ENCODE measurements at places on chromosomes 1 and 21.

- no peak for DNase-seq
Observed at GRCh38 chr1:215043401-215043800, 39.1 kb upstream of the KCNK2 start.

- DNase-seq: no peak
Observed at GRCh38 chr21:31874812-31875212, 2.0 kb downstream of the HUNK start.

DNA sequence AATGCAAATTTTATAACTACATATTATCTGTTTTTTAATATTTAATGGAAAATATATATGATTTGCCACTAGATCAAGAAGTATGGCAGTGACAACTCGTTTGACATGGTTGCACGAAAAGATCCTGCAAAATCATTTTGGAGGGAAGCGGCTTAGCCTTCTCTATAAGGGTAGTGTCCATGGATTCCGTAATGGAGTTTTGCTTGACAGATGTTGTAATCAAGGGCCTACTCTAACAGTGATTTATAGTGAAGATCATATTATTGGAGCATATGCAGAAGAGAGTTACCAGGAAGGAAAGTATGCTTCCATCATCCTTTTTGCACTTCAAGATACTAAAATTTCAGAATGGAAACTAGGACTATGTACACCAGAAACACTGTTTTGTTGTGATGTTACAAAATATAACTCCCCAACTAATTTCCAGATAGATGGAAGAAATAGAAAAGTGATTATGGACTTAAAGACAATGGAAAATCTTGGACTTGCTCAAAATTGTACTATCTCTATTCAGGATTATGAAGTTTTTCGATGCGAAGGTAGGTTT, 556 bp downstream of the IFI44 start:
- DNase-seq: peak; percentile 26

DNA sequence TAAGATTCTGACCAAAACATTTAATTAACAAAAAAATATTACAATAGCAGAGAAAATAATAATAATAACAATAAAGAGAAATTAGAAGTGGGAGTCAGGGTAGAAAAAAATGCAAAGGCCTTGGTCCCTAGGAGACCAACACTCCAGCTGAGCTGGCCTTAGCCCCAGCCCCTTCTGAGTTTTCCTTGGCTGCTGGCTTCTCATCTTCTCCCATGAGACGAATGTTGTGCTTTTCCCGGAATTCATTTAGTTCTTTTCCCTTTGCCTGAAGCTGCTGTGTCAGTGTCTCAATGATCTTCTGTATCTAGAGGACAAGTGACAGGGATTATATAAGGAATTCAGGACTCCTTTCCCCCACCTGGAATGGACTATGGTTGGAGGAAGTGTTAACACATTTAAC, 2.4 kb downstream of the KLHDC9 start:
- no peak for DNase-seq

DNA sequence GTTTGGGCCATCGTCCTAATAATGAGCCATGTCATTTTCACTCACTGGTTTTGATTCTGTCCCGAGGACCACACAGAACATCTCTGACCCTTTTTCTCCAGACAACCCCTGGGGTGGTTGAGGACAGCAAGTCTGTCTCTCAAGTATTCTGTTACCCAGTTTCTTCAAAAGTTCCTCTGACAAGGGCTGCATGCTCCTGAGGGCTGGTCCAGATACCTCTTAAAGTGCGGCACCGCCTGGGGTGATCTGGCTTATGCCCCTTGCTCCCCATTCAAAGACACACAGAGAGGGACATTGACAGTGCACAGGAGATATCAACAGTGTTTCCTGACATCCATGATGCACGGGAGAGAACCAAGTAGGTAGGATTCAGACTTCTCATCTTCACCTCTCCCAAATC, 132.9 kb upstream of the EDN2 start:
- DNase-seq: no peak

GRCh38 chr1:21217812-21218596, 41.3 kb upstream of the EIF4G3 start:
- no peak for DNase-seq

GRCh38 chr1:45862008-45862407, 58.6 kb downstream of the MAST2 start:
- DNase-seq: no peak

DNA sequence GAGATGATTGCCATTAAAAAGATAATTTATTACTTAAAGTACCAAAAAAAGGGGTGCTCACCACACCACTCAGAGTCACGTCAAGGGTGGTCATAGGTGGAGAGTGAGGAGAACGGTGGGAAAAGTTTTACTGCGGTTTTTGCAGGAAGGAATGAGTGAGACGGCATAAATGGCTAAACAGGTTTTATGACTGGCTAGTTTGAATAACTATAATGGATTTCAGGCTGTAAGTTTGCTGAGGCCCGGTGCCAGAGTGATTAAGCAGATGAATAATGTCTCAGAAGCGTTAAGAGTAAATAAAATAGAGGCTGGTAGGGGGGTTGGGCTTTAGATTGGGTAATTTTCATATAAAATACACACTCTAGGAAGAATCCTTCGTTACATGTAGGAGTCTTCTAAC, 1337.8 kb downstream of the AMY1C start:
- DNase-seq: no peak

- DNase-seq: no peak
Observed at GRCh38 chr21:14300074-14300473, 82.9 kb downstream of the HSPA13 start.

DNA sequence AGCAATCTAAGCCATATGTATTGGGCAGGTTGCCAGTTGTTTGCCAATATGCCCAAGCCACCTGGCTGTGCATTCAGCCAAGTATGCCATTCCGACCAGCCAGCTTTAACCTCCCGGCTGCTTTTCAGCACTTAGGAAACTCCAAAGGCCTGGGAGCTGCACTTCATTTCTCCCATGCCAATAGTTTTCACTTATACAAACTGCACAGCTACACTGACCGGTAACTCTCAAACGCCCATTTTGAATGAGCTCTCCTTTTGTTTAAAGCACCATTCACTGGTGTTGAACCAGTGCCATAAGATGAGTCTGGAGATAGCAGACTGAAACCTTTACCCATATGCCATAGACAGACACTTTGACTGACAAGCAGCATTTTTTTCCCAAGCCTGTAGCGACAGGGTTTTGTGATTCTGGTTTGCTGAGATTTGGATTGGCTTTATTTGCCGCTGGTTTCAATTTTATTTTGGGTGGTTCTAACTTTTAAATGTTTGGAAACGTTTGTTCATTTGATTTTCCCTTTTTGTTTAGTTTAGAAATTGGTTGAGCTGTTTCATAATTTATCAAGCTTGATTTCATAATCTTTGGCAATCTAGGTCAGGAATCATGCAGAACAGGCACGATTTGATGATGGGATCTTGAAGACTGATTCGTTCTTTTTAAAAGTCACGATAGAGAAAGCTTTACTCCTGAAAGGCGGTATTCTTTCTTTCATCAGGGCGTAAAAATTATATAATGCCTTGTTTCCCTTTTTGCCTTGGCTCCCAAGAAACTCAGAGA, 144.6 kb downstream of the NFIA start:
- no peak for DNase-seq

DNA sequence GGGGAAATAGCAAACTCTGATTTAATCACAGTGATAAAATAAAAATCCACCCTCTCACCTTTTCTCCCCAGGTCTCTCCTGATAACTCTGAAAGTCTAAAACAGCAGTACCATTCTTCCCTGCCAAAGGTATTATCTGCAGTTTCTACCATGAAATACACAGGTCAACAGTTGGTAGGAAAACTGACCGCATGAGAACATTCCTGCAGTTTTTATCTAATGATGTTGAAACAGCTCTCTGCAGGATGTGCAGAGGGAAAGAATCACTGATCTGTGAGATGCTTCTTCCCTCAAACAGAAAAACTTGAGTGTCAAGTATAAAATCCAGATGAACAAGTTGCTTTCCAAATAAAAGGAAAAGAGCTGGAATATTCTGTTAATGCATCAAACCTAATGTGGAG, 39.1 kb downstream of the KCNJ6 start:
- peak; percentile 42 for DNase-seq

- DNase-seq: no peak
Observed at GRCh38 chr1:179879797-179880196, 2.2 kb upstream of the TOR1AIP2 start.

- DNase-seq: peak; percentile 84
Observed at GRCh38 chr1:186502087-186502486, 41.2 kb upstream of the PDC start.

GRCh38 chr1:4495809-4496208, 158.6 kb upstream of the AJAP1 start:
- no peak for DNase-seq

GRCh38 chr1:46501528-46501927, 11.9 kb downstream of the DMBX1 start:
- no peak for DNase-seq

DNA sequence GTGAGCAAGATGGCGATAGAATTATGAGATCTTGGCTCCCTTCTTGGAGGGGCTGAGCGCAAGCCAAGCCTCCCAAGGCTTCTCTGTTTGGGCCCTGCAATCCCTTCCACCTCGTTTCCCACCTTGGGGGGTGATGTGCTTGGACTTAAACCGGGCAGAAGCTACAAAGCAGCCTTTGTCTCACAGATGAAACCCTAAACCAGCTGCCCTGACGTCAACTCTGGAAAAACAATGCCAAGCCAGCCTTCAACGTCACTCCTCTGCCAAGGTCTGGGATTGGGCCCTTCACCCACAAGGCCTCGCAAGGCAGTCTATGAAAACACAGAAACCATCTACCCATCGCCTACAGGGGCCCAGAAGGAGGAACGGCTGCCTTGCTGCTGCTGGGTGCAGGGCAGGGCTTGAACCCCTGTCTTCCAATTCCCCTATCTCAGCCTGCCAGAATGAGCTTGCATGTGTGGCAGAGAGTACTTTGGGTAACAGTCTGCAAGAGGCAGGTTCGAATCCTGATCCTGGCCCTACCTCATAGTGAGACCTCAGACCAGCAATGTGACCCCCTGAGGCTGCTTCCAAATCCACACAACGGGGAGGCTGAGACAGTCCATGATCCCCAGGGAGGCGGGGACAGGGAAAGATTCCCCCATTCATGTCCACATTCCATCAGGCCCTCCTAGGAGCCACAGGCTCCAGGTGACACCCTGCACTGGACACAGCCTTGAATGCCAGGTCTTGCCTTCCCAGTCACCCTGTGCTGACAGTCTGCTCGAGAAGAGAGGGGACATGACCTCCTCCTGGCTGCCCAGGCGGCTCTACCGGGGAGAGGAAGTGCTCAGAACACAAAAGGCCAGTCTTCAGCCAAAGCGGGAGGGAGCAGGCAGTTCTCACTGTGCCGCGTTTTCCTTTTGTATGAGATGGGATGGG, 15.0 kb downstream of the IFFO2 start:
- DNase-seq: peak; percentile 65

DNA sequence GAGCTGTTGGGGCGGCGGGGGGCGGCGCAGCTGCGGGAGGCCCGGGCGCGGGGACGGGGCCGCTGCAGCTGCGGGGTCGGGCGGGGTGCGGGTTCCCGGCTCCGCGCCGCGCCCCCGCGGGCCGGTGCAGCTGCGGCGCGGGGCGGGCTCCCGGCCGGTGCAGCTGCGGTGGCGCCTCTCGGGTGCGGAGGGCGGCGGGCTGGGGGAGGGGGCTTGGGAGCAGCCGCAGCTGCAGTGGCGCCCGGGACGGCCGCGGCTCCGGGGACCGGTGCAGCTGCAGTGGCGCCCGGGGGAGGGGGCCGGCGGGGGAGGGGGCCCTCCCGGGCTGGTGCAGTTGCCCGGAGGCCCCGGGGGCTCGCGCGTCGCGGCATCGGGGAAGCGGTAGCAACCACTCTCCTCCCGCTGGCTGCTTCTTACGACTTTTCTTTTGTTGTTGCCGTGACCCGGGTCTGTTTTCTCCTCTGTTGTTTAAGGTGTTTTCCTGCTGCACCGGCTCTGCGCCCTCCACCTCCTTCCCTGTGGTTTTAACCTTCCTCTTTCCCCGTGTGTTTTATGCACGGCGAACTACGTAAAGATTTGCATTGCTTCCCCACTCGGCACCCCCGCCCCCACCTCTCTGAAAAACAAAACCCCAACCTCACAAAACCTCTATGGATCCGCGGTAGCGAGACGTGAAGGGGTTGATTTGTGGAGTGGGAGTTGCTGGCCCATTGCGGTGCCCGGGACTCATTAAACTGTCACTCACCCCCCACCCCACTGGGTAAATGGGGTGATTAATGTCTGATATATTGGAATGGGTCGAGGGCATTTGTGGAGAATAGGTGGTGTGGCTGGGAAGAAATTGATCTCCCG, 1.7 kb upstream of the ZBTB18 start:
- DNase-seq: peak; percentile 41

GRCh38 chr1:227889863-227890405, 57.8 kb downstream of the WNT9A start:
- DNase-seq: no peak

DNA sequence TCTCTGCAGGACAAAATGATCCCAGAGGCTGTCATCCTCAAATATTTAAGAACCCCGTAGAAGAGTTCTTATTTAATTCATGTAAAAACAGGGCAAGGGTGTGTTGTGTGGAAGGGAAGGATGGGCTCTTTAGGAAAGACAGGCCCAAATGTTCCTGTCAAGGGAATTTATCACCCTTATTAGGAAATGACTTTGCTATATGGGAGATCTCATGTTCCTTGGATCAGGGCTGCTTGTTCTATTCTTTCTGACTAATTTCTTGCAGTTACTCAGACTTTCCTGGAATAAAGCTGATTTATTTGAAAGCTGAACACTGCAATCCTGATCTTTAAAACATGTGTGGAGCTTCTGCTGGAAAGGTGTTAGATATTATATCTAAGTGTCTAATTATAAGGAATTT, 72.8 kb downstream of the SELENOF start:
- DNase-seq: peak; percentile 47

DNA sequence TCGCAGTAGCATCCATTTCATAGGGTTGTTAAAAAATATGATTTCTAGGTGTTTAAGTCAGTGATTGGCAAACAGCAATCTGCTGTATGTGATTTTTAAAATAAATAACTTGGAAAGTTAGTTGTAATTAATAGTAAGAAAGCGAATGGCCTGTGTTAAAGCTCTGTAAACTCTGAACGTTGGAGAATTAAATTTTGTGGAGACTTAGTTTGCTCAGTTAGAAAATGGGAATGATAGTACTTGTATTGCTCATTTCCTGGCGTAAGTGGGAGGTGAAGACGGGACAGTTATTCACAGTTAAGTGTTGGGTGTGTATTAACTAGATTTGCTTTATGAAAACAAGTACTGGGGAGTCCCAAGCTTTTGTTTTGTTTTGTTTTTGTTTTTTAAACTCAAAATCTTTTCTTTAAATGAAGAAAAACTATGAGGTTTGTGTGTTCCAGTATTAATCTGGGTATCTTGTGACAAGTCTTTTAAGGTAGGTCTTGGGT, 995 bp downstream of the CACYBP start:
- no peak for DNase-seq

- DNase-seq: peak; percentile 56
Observed at GRCh38 chr1:162984699-162985098, 84.5 kb upstream of the RGS4 start.

DNA sequence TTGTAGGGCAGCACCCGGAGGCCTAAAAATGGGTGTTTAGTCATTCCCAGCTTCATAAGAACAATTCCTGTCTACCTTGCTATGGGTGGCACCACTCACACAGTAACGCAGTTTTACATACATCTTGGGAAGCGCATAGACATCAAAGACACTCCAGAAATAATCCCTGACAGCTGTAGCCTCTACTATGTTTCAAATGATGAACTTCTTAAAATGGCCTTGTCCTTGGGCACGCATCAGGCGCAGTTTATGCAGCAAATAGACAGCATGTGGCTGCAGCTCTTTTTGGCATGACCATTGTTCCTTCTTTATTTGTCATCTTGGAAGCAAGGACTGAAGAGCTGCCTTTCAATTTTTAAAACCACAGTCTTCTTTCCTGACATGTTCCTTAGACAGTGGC, 77.6 kb upstream of the CACYBP start:
- no peak for DNase-seq
